ENCODE measurements at places on chromosomes 12 and 14. TPM values are rescaled to one million over a fixed set of nuclear protein-coding genes. Genes with fewer than 3 reads are reported as not detected.

DNA sequence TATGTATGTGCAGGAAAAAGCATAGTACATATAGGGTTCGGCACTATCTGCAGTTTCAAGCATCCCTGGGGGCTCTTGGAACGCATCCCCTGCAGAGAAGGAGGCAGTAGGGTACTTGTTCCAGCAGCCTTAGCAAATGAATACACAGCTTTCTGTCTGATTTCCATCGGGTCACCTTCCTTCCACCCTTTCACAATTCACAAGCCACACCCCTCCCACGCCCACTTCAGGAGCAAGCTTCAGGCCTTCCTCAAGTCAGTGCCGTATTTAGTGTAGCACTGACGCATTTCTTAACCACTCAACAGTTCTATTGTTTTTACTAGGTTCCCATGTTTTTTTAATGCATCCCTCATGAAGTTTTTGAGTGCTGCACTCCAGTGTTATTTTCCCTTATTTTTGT lies 64.2 kb downstream of the CLMN start:
- H3K27me3 ChIP-seq = peaks cover 6% of the 10 kb centered on the region
- no peaks in the 10 kb centered on the region for H3K36me3 ChIP-seq
- H3K27ac ChIP-seq = no peak overlapping the region
- no peak overlapping the region for H3K4me3 ChIP-seq
- peaks cover 10% of the 10 kb centered on the region for H3K4me1 ChIP-seq

GRCh38 chr12:89235189-89235993 lies 116.9 kb downstream of the DUSP6 start:
- no peaks in the 10 kb centered on the region for H3K27me3 ChIP-seq
- H3K36me3 ChIP-seq = peaks cover 4% of the 10 kb centered on the region

The KRT3 gene
- total RNA-seq = not detected

DNA sequence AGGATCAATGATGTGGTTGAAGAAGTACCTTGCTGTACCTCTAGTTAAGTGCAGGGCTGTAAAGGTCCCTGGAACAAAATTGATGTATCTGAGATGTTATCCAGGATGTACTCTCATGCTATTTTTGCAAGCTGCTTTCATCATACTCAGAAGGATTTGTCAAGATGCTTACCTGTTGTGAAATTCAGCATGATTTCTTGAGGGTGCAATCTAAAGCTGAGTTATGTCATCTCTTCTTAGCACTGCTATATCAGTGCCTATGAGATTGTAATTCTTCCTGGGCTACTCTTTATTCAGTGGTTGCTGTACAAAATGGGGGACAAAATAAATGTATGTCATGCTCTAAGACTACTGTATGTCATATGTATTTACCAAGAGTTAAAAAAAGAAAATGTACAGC lies 340.7 kb upstream of the LMO3 start:
- no peaks in the 10 kb centered on the region for H3K36me3 ChIP-seq
- no peaks in the 10 kb centered on the region for H3K4me1 ChIP-seq
- H3K27ac ChIP-seq = no peak overlapping the region
- H3K4me3 ChIP-seq = no peak overlapping the region
- H3K27me3 ChIP-seq = no peaks in the 10 kb centered on the region

DNA sequence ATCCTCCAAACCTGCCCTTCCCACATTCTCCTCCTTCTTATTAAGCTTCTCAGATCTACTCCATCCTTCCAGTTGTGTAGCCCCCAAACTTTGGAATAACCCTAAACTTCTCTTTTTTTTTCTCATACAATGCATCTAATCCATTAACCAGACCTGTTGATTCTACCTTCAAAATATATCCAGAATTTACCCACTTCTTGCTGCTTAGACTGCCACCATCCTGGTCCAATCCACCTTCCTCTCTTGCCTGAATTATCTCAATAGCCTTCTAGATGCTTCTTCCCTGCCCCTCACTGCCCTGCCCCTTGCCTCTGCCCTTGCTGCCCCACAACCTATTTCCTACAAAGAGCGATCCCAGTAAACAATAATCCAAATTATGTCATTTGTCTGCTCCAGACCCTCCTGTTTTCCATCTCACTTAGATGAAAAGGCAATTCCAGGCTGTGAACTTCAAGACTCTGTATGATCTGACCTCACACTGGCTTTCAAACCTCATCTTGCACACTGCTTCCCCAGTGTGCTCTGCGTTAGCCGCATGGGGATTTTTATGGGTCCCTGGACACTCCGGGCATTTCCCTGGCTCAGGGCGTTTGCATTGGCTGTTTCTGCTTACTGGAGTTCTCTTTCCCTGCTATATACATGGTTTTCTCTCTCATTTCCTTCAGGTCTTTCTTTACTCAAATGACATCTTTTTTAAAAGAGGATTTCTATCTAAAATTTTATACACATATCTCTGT lies 42.6 kb upstream of the HIF1A start:
- no peak overlapping the region for H3K4me3 ChIP-seq
- no peak overlapping the region for H3K27ac ChIP-seq
- peaks cover 3% of the 10 kb centered on the region for H3K36me3 ChIP-seq

DNA sequence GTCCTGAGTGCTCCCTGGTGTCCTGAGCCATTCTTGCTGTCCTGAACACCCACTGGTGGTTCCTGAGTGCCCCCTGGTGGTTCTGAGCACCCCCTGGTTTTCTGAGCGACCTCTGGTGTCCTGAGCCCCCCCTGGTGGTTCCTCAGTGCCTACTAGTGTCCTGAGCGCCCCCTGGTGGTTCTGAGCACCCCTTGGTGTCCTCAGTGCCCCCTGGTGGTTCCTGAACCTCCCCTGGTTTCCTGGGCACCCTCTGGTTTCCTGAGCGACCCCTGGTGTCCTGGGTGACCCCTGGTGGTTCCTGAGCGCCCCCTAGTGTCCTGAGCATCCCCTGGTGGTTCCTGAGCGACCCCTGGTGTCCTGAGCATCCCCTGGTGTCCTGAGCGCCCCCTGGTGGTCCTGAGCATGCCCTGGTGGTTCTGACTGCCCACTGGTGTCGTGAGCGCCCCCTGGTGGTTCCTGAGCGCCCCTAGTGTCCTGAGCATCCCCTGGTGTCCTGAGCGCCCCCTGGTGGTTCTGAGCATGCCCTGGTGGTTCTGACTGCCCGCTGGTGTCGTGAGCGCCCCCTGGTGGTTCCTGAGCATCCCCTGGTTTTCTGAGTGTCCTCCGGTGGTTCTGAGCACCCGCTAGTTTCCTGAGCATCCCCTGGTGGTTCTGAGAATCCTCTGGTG lies 473.1 kb downstream of the TMEM121 start:
- H3K4me3 ChIP-seq = peak overlapping the region; percentile 52
- no peaks in the 10 kb centered on the region for H3K27me3 ChIP-seq
- peak overlapping the region; percentile 71 for H3K27ac ChIP-seq
- H3K36me3 ChIP-seq = no peaks in the 10 kb centered on the region
- DNase-seq = peak; percentile 94

DNA sequence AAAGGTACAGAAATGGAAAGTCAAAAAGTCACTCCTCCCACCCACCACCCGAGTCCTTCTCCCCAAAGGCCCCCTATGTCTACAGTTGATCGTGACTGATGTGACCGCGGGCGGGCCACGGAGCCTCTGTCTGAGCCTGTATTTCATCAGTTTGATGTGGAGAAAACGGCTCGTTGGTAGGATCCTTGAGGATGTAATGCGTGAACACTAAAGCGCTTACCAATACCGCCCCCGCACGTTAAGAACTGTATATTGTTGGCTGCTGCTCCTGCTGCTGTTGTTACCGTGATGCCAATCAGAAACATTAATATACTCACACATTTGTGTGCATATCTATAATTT lies 24.6 kb upstream of the UBC start:
- no peak overlapping the region for H3K4me3 ChIP-seq
- H3K27me3 ChIP-seq = no peaks in the 10 kb centered on the region
- no peak overlapping the region for H3K27ac ChIP-seq

- no peaks in the 10 kb centered on the region for H3K4me1 ChIP-seq
- H3K27ac ChIP-seq = no peak overlapping the region
- H3K27me3 ChIP-seq = peaks cover 4% of the 10 kb centered on the region
- no peaks in the 10 kb centered on the region for H3K36me3 ChIP-seq
- DNase-seq = peak; percentile 73
- no peak overlapping the region for H3K4me3 ChIP-seq
Measured at GRCh38 chr12:117857632-117858612, 110.9 kb downstream of the KSR2 start.

- H3K27ac ChIP-seq = no peak overlapping the region
- no peaks in the 10 kb centered on the region for H3K36me3 ChIP-seq
- no peak for DNase-seq
- no peaks in the 10 kb centered on the region for H3K4me1 ChIP-seq
Measured at GRCh38 chr14:69964841-69965240, 85.6 kb downstream of the SMOC1 start.

DNA sequence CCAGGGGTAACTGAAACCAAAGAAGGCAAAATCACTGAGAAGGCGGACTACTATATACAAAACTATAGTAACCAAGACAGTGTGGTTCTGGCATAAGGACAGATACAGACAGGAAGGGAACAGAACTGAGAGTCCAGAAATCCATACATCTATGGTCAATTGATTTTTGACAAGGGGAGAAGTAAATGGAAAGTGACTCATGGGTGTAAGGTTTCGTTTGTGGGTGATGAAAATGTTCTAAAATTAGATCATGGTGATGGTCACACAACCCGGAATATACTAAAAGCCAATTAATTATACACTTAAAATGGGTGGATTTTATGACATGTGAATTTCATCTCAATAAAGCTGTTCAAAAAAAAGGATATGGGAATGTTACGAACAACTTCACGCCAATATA lies 18.7 kb downstream of the ANGEL1 start:
- H3K4me3 ChIP-seq = no peak overlapping the region
- no peaks in the 10 kb centered on the region for H3K27me3 ChIP-seq
- DNase-seq = no peak
- H3K36me3 ChIP-seq = peaks cover 20% of the 10 kb centered on the region
- H3K27ac ChIP-seq = no peak overlapping the region
- no peaks in the 10 kb centered on the region for H3K4me1 ChIP-seq

GRCh38 chr12:10453156-10453555 lies at the start of gene KLRC1:
Gene KLRC1, minus strand, starts transcription at chr12:10453377. Its CDS starts 2,221 bp downstream, at chr12:10451156.
- H3K27me3 ChIP-seq = no peaks in the 10 kb centered on the region
- H3K4me3 ChIP-seq = no peak within 1 kb of the TSS
- peaks cover 4% of the 10 kb centered on the region for H3K36me3 ChIP-seq
- no peaks in the 10 kb centered on the region for H3K4me1 ChIP-seq
- DNase-seq = no peak

DNA sequence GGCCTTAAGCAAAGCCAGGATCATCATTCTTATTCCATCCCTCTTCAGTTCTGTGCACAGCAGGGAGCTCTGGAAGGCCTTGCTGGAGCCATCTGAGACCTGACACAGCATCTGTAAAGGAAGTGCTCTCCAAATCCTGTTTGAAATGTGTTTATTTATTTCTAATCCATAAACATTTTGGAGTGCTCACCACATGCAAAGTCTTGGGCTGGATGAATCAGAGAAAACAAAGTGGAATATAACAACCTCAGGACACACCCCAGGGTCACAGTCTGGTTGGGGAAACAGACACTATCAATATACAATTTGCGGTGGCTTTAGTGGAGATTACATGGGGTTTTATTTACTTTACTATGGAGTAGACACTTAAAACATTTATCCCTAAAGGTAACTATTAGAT lies 54.3 kb downstream of the BMP4 start:
- H3K36me3 ChIP-seq = no peaks in the 10 kb centered on the region
- no peaks in the 10 kb centered on the region for H3K27me3 ChIP-seq
- H3K4me3 ChIP-seq = no peak overlapping the region
- H3K4me1 ChIP-seq = no peaks in the 10 kb centered on the region
- DNase-seq = no peak

DNA sequence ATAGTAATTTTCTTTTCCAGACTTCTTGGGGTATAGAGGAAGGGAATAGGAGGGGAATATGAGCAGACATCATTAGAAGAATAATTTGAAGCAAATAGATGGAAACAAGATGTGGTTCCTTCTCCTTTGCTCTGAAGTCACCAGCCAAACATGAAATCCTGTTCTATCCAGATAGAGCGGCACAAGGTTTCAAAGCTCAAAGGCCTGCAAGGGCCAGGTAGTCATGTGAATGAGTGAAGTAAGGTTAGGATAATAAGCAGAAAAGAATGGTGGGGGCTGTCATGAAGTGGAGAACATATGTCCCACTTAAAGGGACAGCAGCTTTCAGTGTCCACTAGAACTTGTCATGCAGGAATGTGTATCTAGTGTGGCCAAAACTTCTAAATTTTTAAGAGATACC lies 2.5 kb upstream of the IKZF4 start:
- no peaks in the 10 kb centered on the region for H3K36me3 ChIP-seq
- H3K4me1 ChIP-seq = peaks cover 34% of the 10 kb centered on the region
- no peak for DNase-seq
- H3K4me3 ChIP-seq = no peak overlapping the region

DNA sequence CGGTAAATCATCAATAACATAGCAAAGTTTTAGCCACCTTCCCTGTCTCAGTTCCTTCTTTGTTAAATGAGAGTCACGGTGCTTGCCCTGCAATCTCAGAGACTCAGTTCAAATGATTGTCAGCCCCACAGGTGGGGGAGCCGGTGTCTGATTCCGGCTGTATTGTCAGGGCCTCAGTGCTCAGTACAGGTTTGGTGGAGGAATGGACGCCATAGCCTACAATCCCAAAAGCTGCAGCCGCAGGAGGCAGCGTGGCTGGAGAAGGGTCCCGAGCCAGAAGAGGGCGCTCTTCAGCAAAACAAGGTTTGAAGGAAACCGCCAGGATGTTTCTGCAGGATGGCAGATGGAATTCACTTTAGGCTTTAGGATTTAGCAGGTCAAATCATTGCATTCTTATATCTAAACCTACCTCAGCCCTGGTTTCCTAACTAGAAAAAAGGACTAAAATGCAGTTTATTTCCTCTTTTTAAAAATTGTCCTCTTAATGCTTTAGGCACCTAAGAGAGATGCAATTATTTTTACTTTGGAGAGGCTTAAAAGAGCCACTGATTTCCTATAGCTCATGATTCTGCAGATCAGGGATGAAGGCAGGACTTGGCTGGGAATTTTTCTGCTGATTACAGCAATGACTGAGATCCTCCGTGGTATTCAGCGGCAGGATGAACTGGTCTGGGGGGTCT lies 29.2 kb downstream of the FOS start:
- peaks cover 13% of the 10 kb centered on the region for H3K4me1 ChIP-seq
- DNase-seq = peak; percentile 84
- no peaks in the 10 kb centered on the region for H3K36me3 ChIP-seq
- no peak overlapping the region for H3K4me3 ChIP-seq
- H3K27me3 ChIP-seq = peaks cover 5% of the 10 kb centered on the region
- H3K27ac ChIP-seq = no peak overlapping the region

- H3K27ac ChIP-seq = peak overlapping the region; percentile 99
- H3K4me1 ChIP-seq = peaks cover 95% of the 10 kb centered on the region
- H3K4me3 ChIP-seq = peak overlapping the region; percentile 81
- no peak for DNase-seq
- no peaks in the 10 kb centered on the region for H3K27me3 ChIP-seq
Measured at GRCh38 chr14:22537436-22538310, 51.4 kb downstream of the DAD1 start.

The ZNF385A gene
- 1.3 TPM for total RNA-seq

Data from activated CD4-positive, alpha-beta memory T cell treated with anti-CD3 and anti-CD28 coated beads for 36 hours (primary cell).